ENCODE measurements at places on chromosomes 11 and 22. TPM values are rescaled to one million over a fixed set of nuclear protein-coding genes. Genes with fewer than 3 reads are reported as not detected.
A peak's percentile ranks its signal among the peaks of the same experiment; 100 is the strongest.

DNA sequence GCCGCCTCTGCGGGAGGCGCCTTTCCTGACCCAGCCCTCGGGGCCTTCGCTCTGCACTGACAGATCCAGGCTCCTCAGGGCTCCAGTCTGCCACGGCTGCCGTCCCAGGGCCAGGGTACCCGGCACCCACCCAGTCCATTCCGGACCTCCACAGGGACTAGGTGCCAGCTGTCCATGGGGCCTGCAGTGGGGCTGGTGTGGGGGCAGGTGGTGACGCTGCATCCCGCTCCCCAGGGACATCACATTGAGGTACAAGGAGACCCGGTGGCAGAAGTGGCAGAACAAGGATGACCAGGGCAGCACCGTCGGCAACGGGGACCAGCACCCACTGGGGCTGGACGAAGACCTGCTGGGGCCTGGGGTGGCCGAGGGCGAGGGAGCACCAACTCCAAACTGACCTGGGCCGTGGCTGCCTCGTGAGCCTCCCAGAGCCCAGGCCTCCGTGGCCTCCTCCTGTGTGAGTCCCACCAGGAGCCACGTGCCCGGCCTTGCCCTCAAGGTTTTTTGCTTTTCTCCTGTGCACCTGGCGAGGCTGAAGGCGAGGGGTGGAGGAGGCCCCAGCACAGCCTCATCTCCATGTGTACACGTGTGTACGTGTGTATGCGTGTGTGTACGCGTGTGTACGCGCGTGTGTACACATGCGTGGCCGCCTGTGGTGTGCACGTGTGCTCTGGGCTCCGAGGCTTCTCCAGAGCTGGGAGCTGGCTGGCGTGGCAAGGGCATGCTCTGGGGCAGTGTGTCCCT is 16.7 kb downstream of the RNH1 start:
- no peak for DNase-seq

DNA sequence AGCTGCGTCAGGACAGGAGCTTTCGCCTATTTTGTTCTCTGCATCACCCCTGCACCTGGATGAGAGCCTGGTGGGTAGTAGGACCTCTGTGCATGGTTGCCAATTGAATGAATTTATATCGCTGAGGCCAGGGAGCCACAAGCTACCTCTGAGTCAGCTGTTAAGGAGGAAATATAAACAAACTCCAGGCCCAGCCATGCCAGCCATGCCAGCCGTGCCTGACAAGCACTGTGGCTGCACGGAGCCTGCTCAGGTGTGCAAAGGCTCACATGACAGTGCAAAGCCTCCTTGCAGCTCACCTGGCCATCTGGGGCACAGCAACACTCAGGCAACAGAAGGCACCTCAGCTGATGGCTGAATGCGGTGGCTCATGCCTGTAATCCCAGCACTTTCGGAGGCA is 33.7 kb upstream of the LINC01488 start:
- DNase-seq, result peak; percentile 47

DNA sequence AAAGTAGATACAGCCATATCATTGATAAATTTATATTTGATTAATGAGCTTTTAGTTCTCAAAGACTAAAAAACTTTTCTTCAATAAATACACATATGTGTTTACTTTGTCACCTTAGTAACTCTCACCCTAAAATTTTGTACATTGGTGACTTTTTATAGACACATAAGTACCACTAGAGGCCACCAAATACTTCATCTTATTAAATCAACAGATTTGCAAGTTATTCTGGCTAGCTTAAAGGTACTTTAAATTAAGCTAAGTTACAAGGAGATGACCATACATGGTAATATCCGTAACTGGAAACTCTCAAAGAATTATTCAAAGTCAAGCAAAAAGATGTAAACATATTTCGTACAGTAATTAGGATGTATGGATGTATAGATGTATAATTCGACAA is 112.2 kb downstream of the SBF2 start:
- no peak for DNase-seq

DNA sequence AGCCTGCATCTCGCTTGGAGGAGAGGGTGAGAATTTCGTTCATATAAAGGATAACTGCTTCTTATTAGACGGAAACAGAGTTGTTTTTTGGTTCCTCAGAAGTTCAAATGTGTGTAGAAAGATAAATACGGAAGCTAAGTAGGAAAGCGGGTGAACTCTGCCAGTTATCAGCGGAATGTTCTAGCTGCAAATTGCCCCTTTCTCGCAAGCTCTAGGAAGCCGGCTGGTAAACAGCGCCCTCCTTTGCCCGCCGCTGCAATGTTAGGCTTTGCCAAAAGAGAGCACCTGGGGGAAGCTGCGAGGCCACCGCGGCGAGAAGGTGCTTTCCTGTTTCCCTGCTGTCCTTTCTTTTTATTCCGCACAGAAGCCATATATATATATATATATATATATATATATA is 67.0 kb downstream of the IGLL5 start:
- DNase-seq, result no peak

The RFPL3 gene
- polyA plus RNA-seq, result not detected

The ADAMTS15 gene
- polyA plus RNA-seq, result 65.2 TPM

The ISX gene
- 0.23 TPM for polyA plus RNA-seq
